ENCODE measurements at places on chromosomes 16 and 17.

- no peak for DNase-seq
Observed at GRCh38 chr16:52095471-52095870, 451.5 kb downstream of the TOX3 start.

DNA sequence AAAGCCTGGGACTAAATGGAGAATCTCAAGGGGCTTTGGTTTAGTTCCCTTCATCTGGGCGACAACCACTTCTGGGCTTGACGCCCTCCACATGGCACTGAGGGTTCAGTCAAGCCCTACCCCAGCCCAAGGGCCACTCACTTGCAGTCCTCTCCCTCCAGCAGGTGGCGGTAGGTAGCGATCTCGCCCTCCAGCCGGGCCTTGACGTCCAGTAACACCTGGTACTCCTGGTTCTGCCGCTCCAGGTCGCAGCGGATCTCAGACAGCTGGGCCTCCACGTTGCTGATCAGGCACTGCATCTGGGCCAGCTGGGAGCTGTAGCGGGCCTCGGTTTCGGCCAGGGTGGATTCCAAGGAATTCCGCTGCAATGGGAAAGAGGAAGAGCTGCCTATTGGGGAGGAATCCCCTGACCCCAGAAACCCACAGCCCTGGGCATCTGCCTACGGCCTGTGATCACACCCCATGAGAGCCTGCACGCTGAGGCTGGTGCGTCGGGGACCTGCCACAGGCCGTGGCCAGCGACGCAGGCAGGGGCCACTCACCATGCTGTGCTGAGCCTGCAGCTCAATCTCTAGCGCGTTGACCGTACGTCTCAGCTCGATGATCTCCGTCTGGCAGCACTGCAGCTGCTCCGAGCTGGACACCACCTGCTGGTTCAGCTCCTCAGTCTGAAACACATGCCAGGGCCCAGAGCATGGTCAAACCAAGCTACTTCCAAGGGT is 2.7 kb downstream of the KRT36 start:
- DNase-seq, result no peak

DNA sequence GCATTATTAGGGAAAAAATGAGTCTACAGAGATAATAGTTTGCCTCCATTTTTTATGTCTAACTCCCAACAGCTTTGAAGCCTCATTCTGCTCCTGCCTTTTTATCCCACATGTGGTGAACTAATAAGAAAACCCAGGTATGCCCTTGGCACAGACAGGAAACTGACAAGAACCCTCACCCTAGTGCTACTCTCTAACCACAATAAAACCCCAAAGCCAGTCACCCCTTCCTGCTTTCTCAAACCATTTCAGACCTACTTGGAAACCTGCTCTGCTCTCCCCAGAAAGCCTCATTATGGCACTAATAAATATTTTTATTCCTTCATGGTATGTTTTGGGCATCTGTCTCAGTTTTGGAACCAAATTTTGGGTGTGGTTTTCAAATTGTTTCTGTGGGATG is 3.9 kb upstream of the MARVELD3 start:
- DNase-seq, result no peak

GRCh38 chr16:3088450-3088849 is 10.6 kb downstream of the ZSCAN10 start:
- no peak for DNase-seq

GRCh38 chr16:89167425-89167941 is 4.1 kb upstream of the CDH15 start:
- peak; percentile 81 for DNase-seq
